ENCODE measurements at places on chromosomes 7 and 10. TPM values are rescaled to one million over a fixed set of nuclear protein-coding genes. Genes with fewer than 3 reads are reported as not detected.

Gene OR2A12
- total RNA-seq = not detected

DNA sequence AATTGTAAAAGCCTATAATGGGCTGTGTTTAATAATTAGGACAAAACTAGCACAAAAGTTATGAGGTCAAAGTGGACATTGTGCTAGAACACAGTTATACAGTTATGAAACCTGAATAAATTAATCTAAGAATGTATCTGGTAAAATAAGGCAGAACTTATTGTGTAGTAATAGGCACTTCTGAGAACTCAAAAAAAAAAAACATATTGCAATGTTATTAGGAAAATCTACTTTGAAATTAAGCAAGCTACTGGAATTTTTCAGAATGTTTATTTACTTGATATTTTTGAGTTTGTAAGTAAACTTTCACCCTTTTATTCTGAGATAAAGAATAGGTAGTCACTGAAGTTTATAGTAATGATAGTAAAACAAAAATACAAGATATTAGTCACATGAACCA is 135.8 kb upstream of the ABCB5 start:
- H3K4me3 ChIP-seq = no peak overlapping the region
- no peaks in the 10 kb centered on the region for H3K4me1 ChIP-seq
- no peak overlapping the region for H3K27ac ChIP-seq
- DNase-seq = no peak
- H3K27me3 ChIP-seq = no peaks in the 10 kb centered on the region

GRCh38 chr10:110857265-110858171 is 14.2 kb upstream of the PDCD4 start:
- H3K27me3 ChIP-seq = no peaks in the 10 kb centered on the region
- no peak for DNase-seq
- peaks cover 6% of the 10 kb centered on the region for H3K36me3 ChIP-seq
- peak overlapping the region; percentile 86 for H3K27ac ChIP-seq
- peak overlapping the region; percentile 39 for H3K4me3 ChIP-seq

DNA sequence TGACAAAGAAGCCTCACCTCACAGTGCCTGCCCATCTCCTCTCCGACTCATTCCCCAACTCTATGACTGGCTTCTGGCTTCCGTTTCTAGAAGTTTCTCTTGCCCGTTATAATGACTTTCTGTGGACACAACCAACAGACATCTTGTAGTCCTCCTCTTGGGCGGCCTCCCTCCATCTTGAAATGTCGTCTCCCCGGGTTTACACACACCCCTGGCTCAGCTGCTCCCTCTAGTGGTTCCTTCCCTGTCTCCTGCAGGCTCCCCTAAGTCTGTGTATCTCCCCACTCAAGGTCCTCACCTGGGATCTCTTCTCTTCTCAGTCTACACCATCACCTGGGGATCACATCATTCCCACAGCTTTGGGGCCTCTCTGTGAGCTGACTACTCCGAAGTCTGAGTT is 123.4 kb upstream of the NEBL start:
- no peak overlapping the region for H3K27ac ChIP-seq
- H3K4me1 ChIP-seq = no peaks in the 10 kb centered on the region
- no peak overlapping the region for H3K4me3 ChIP-seq
- H3K36me3 ChIP-seq = no peaks in the 10 kb centered on the region
- no peaks in the 10 kb centered on the region for H3K27me3 ChIP-seq
- no peak for DNase-seq

Gene TDRD1
- total RNA-seq = 0.20 TPM

DNA sequence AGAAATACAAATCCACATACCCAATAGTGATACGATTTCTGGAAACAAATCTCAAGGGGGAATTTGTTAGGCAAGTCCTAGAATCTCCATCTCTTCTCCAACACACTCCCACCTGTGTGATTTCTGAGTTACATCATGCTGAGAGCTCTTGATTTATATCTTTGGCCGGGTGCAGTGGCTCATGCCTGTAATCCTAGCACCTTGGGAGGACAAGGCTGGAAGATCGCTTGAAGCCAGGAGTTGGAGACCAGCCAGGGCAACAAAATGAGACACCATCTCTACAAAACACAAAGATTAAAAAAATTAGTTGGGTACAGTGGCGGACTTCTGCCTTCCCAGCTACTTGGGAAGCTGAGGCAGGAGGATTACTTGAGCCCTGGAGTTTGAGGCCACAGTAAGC is 1.5 kb upstream of the MTPN start:
- DNase-seq = no peak
- H3K27ac ChIP-seq = no peak overlapping the region
- peaks cover 5% of the 10 kb centered on the region for H3K36me3 ChIP-seq
- H3K4me1 ChIP-seq = peaks cover 57% of the 10 kb centered on the region
- H3K4me3 ChIP-seq = no peak overlapping the region
- H3K27me3 ChIP-seq = no peaks in the 10 kb centered on the region

DNA sequence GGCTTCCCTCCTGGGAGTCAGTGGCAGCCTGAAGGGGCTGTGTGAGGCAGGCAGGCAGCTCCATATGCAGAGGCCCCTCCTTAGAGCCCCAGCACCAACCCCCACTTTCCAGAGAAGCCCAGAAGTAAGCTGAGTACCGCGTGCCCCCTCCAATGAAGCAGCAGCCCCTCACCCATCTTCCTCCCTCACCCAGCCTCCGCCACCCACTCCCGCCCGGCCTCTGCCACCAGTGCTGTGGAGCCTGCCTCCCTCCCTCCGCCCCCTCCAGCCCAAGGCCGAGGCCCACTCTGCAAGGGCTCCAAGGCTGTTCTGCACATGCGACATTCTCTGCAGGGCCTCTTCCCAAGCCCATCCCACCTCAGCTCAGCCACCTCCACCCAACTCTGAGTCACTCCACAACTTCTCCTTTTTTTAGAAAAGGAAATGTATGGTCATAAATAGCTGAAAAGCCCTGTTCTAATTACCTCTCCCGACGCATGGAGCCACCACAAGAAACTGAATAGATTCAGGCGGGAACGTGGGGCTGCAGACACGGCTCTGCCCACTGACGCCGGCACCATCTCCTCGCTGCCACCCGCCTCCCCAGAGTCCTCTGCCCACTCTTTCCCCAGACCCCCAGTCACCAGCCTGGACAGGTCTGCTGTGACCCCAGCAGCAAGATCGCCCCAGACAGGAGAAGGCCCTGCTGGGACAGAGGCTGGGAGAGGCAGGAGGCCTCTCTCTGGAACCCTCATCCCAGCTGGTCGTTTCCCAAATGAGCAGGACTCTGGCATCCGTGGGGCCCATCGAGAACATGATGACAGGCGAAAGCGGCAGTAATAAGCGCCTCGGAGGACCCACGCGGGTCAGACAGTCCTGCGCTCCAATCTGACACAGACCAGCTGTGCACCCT is 213.9 kb downstream of the MAD1L1 start:
- H3K4me1 ChIP-seq = peaks cover 8% of the 10 kb centered on the region
- DNase-seq = no peak
- peaks cover 6% of the 10 kb centered on the region for H3K36me3 ChIP-seq
- H3K4me3 ChIP-seq = no peak overlapping the region
- H3K27ac ChIP-seq = no peak overlapping the region
- no peaks in the 10 kb centered on the region for H3K27me3 ChIP-seq
